ENCODE measurements at places on chromosomes 3 and 15. TPM values are rescaled to one million over a fixed set of nuclear protein-coding genes. Genes with fewer than 3 reads are reported as not detected.

GRCh38 chr3:152922554-152922953 lies 87.6 kb downstream of the P2RY1 start:
- no peak for DNase-seq

The RBPMS2 gene
- 255 TPM for total RNA-seq

GRCh38 chr15:32670623-32671022 lies 29.1 kb downstream of the SCG5 start:
- DNase-seq, result no peak

DNA sequence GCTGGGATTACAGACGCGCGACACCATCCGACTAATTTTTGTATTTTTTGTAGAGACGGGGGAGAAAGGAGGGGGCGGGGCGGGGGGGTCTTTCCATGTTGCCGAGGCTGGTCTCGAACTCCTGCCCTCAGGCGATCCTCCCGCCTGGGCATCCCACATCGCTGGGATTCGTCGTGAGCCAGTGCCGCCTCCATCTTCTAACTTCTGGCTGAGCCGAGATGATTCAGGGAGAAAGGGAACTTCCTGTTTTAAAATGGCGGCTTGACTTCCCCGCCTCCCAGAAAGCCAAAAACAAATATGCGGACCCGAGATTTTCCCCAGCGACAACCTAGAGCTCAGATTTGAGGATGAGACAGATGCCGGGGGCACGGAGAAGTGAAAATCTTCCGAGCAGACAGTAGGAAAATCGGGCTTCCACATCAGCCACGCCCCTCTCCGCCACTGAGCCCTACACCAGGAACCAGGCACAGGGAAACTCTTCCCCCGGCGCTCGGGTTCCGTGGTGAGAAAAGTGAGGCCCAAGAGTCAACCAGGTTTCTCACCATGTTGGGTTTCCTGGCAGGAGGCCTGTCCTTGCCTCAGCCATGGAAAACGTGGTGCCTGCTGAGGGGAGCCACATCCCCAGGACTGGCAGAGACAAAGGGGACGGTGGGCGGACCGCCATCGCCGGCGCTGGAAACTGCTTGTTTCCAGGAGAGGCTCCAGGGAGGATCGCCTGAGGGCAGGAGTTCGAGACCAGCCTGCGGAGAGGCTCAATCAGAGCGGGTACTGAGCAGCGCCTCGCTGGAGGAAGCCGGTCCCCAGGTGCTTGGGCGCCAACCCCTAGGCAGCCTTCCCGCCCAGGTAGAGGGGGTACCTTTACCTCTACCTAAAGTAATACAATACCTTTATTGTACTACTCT lies 18.7 kb downstream of the CHST14 start:
- no peak for DNase-seq

The CCR3 gene
- not detected for total RNA-seq

GRCh38 chr3:187265461-187265955 lies 26.0 kb downstream of the MASP1 start:
- no peak for DNase-seq

- DNase-seq, result no peak
Observed at GRCh38 chr15:76196269-76197231, 114.7 kb downstream of the ETFA start.

Data from Right ventricle myocardium inferior (tissue), 1 donor.